ENCODE measurements at places on chromosomes 5 and 9.

DNA sequence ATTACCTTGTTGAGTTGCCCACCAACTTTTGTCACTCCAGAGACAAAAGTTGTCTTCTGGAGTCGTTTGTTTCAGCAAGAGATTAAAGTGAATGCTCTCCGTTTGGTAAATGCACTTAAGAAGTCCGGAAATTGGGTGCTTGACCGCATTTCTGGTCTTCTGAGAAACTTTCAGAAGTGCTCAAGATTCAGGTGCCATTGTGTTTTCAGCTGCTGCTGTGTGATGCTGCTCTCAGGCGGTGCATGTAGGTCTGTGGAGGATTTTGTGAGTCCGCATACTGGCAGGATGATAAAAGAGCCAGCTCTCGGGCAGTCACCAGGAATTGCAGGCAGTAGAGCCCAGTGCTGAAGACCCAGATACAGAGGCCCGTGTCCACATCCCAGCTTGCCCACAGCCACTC lies 5.9 kb upstream of the NFIL3 start:
- DNase-seq: no peak

DNA sequence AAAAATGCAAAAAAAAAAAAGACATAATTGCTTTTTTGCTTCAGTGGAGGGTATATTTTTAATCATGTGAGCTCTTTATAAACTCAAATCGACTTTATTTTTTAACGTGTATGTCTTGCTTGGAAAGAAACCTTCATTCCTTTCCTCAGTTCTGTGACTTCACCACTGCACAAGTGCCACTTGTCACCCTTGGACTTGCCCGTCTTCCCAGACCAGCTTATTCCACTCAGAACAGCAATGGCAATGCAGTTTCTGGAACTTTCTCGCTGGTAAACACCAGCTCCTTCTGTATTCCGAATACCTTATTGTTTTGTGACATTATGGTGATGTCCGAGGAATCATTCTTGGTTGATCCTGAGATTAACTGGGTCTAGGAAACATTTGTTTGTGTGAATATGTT lies 440.5 kb upstream of the ADAMTS16 start:
- DNase-seq: no peak

DNA sequence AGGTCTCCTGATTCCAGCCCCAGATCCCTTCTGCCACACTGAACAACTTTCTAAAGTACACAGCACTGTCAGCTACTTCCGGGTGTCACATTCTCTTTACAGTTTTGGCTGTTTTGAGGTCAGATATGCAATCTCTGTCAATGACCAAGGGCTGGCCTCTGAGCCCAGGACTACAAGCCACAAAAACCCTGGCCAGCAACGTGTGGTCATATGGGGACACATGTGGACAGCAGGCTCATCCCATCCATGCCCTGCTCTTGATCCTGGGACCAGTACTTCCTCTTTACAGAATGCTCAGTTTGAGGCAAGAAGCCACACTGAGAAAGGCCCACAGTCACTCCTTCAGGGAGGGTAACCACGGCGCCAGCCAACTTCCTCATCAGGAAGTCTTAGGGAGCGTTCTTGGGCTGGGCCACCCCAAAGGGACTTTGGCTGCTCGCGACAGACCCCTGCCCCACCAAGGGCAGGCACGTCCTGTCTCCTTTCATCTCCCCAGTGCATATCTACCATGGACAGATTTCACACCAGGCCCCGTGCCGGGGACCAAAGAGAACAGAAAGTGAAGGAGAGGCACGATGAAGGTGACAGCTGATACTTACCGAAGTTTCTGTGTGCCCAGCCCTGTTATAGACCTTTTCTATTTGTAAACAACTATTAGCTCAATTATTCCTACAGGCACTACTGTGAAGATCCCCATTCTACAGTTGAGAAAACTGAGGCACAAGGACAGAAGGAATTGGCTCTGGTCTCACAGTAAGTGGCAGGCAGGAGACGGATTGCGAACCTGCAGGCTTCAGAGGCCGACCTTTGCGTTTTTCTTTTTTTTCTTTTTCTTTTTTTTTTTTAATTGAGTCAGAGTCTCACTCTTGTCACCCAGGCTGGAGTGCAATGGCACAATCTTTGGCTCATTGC lies 37.3 kb downstream of the STK10 start:
- no peak for DNase-seq

GRCh38 chr5:151414536-151414935 lies 32.9 kb upstream of the SLC36A1 start:
- no peak for DNase-seq

DNA sequence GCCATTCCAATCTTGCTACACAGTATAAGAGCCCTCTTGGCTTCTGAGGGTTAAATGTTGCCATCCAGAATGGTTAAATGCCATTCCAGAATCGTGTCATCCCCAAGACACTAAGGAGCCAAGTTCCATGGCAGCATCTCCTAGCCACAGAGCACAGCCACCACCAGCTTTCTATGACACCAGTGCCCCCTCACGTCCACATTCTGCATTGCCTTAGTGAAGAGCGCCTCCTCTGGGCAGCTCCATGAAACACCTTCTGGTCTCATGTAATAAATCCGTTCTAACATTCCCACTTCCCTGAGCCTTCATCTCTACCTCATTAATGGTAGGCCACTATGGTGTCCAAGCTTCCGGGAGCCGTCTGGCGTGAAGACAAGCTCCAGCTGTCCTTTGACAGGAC lies 12.4 kb downstream of the CBY3 start:
- peak; percentile 19 for DNase-seq

GRCh38 chr9:129309041-129309430 lies 131.0 kb upstream of the IER5L start:
- DNase-seq: no peak

DNA sequence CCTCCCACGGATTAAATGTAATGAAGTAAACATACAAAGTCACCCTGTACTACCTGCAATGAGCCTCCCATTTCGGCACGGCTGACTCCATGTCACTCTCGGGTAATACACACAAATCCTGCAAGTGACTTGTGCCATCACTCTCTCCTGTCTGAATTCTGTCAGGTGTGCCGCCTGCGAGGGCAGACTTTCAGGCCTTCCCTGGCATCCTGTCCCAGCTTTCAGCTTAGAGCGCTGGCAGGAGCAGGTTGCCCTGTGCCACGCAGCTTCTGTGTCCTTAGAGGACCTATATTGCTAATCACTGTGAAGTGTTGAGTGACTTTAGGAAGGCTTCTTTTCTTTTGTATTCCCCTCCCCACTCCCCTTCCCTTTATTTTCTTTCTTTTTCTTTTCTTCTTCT lies 25.8 kb upstream of the S1PR3 start:
- no peak for DNase-seq

GRCh38 chr9:131960311-131960710 lies 119.4 kb downstream of the MED27 start:
- no peak for DNase-seq

GRCh38 chr9:10773136-10773535 lies 160.3 kb upstream of the PTPRD start:
- no peak for DNase-seq

DNA sequence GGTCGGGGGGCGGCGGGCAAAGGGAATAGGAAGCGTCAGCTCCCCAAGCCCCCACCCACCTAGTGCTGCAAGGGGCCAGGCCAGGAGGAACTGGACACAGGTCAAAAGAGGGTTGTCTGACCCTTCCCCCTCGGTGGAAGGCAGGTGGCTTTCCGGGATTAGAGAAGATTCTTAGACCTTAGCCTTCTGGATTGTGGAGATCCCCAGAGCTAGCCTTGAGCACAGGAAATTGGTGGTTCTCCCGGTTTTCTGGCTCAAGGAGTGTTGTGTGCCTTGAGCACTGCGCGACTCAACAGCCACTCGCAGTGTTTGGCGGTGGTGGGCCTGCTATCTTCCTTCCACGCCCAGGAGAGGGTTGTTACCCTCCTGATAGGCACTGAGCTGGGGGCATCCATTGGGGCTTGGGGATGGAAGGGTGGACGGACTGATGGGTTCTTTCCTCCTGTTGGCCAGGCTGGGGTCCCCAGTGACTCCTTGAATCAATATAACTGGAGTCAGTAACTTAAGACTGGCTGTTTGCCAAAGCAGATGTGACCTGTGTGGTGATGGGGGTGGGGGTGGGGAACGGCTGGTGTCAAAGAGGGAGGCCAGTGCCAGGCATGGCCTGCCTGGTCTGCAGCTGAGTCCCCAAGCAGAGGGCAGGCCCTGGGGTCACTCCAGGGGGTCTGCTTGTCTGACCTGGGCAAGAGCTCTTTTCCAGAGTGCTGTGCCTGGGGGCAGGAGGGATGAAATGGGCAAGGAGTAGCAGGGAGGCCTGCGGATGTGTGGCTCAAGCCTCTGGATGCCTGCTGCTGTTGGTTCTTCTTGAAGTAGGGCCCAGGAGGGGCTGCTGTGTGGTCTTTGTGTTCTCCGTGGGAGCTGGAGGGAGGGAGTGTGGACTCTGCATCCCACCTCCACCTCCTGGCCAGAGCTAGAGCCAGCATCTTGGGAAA lies 2.1 kb downstream of the FGF18 start:
- no peak for DNase-seq

DNA sequence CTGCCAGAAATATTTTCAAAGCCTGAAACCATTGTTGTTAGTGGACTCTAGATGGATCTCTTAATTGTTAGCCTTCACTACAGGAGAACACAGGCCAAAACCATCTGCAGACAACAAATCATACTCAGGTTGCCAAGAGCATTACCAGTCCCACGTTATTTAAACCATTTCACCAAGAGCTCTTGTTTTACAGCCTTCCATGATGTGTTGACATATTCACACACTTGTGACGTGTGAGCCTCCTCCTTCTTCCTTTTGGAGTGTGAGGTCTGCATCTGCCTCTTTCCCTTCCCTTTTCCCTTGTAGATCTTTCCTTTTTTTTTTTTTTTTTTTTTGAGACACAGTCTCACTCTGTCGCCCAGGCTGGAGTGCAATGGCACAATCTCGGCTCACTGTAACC lies 279.0 kb downstream of the AUH start:
- DNase-seq: no peak

GRCh38 chr9:89896806-89897340 lies 292.1 kb downstream of the GADD45G start:
- DNase-seq: no peak

DNA sequence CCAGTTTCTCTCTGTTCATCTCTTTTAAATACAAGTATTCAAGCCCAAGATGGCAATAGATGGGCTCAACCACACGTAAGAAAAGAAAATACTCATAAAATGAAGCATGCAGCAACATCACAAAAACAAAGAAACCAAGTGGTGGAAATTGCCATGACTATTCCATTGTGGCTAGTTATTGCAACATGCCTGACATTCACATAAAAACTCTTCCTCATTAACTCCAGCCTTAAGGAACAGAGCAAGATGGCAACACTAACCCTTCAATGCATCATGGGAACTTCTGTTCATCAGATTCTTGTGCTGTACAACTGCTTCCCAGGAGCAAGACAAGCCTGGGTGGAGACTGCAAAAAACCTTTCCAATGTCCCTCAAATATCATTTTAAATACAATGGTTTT lies 1.4 kb upstream of the GLIS3 start:
- no peak for DNase-seq

All from HFF-Myc (cell line).